ENCODE measurements at places on chromosomes 7 and 10.

GRCh38 chr10:119803264-119803663, 69.4 kb downstream of the MCMBP start:
- no peak for DNase-seq

- no peak for DNase-seq
These were observed 1.4 kb upstream of the C7orf57 start for GRCh38 chr7:48033922-48034321.

DNA sequence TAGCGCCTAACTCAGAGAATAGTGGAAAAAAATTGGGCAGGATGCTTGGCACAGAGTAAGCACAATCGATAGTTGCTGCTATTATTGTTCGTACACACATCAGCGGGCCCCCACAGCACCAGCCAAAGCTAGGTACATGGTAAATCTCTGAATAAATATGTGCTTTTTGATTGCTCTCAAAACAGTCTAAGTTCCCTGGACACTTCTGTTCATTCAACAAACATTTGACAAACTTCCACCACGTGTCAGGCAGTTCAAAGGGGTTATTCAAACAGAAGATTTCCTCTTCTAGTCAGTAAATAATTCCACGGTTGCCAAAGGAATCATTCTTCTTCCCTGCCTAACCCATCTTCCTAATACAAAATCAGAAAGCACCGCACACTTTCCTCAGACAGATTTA, 150.8 kb downstream of the DGKI start:
- no peak for DNase-seq

DNA sequence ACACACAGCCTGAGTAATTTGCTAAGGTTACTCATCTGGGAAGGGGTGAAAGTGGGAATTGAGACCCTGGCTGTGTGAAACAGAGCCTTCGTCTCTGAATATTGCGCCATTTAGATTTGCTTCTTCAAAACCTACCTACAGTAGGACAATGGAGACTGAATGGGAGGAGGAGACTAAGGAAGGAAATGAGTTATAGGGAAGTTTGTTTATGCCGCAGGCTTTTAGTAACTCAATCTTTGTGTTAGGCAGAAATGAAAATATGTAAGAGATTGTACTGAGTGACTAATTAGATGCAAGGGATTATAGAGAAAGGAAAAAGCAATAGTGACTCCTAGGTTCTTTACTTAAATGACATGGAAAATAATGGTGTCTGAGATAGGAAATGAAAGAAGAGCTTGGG, 80.2 kb downstream of the KCND2 start:
- no peak for DNase-seq

- no peak for DNase-seq
These were observed 7.8 kb downstream of the ITPRIP start for GRCh38 chr10:104330168-104331110.

- DNase-seq = no peak
These were observed 606.4 kb downstream of the SORCS1 start for GRCh38 chr10:106557951-106558733.

DNA sequence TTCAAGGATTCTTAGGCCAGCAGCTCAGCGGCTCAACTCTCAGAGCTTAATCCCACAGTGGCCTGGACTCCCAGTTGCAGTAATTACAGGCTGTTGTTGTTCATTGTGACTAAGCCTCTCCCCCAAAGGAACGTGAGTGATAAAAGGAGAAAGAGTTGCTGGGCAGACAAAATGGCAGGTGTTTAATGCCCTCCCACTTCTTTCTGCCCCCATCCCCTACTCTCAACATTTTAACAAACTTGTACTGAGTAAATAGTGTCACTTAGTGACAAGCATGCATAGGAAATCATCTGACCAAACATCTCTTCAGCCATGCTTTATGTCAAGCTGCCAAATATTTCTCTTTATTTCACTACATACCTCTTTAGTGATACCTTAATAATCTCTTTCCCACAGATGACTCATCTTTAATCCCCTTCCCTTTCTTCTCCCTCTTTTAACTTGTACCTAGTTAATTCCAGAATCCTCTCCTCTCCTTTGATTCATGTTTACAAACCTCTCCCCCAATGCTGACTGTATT, 12.4 kb upstream of the MTERF1 start:
- no peak for DNase-seq

All from stimulated activated CD4-positive, alpha-beta T cell treated with anti-CD3 and anti-CD28 coated beads, Interleukin-1b, Interleukin-23, amount 100 ng/mL, for 24 hours (primary cell).